ENCODE measurements at places on chromosomes 13 and 19.

DNA sequence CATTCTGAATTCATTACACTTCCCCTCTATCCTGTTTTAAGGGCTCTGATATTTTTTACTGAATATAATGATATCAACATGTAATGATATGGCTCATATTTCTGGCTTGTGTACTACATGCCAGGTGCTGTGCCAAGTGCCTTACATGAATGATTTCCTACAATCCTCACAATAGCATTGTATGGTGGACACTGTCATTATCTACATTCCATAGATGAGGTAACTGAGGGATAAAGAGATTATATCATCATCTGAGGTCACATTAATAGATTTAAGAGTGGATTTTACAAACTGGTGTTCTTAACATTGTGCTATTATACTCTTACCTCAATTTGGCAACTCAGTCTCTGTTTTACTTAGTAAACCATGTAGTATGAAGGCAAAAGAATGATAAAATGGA is 502.0 kb downstream of the LIG4 start:
- DNase-seq = no peak

DNA sequence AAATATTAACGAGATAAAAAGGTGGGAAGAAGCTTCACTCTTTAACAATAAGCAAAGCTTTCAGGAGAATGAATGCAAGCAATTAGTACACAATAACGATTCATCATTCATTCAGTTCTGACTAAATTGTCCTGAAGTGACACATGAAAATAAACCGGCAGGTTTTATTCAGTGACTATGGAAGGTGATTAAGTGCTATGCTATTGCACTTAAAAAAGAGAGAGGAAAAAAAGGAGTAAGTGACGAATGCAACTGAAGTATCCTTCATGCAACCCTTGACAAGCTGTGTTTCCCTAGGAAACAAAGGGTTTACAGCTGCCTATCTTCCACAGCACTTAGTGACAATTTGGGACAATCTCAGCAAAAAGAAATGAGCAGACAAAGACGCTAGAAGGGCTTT is 1.4 kb downstream of the LIG4 start:
- DNase-seq = no peak

DNA sequence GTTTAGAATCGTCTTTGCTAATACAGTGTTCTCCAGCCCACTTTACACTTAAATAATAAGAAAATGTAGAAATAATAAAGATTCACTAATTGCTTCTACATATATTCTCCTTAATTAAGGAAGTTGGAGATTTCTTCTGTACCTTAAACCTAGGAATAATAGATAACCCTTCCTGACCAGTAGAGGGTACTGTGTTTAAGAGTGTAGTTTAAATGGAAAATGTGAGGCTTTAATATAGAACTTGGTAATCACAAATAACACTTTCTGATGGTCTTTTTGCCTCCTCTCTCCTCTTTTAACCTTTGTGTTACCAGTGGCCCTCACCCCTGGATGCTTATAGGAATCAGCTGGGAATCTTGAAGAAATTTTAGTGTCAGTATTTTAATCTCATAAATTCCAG is 20.7 kb downstream of the POMP start:
- no peak for DNase-seq

GRCh38 chr13:51785712-51786424 is 18.1 kb downstream of the DHRS12 start:
- no peak for DNase-seq

DNA sequence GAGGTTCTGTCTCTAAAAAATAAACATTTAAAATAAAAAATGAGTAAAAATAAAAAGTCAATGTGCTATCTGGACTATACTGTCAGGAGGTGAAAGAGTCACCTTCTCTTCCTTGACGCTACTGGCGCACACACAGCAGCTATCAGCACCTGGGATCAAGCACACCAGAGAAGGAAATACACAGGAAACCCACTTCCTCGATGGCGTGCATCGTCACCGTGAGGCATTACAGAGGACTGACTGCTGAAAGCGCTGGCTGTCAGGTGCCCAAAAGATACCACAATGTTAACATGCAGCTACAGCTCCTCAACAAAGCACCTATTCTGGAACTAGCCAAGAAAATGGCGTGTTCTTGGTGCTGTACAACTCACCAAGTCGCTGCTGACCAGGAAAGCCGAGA is 6.1 kb downstream of the SLC35E1 start:
- DNase-seq = peak; percentile 69

DNA sequence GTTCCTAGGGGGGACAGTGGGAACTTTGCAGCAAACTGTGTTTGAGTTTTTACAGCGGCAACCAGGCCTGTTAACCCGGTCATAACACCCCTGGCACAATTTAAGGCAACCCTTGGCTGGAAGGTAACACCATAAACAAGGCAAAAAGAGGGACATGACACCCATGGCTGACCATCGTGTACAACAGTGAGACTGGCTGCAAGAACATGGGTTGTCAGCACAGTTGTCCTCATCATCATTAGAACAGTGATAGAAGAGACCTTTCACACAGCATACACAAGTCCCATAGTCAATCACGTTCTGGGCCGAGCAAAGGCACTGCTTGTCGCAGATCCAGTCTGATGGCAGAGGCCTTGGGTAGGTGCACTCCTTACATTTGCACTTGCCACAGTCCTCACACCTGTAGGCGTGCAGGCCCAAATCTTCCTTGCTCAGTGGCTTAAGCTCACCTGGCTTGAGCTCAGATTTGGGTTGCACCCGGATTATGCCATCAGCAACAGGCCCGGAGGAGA is 4.1 kb downstream of the SPRY2 start:
- DNase-seq = no peak

- DNase-seq = no peak
These were observed 221.3 kb upstream of the TRPC4 start for GRCh38 chr13:38090913-38091312.

- no peak for DNase-seq
These were observed 81.2 kb upstream of the GPR183 start for GRCh38 chr13:99388334-99388923.

Measured in activated CD4-positive, alpha-beta T cell treated with anti-CD3 and anti-CD28 coated beads, Interleukin-2, amount 50 U/mL, for 4 hours (primary cell).